BE2C (cell line): ENCODE measurements at places on chromosomes 1 and 21.

DNA sequence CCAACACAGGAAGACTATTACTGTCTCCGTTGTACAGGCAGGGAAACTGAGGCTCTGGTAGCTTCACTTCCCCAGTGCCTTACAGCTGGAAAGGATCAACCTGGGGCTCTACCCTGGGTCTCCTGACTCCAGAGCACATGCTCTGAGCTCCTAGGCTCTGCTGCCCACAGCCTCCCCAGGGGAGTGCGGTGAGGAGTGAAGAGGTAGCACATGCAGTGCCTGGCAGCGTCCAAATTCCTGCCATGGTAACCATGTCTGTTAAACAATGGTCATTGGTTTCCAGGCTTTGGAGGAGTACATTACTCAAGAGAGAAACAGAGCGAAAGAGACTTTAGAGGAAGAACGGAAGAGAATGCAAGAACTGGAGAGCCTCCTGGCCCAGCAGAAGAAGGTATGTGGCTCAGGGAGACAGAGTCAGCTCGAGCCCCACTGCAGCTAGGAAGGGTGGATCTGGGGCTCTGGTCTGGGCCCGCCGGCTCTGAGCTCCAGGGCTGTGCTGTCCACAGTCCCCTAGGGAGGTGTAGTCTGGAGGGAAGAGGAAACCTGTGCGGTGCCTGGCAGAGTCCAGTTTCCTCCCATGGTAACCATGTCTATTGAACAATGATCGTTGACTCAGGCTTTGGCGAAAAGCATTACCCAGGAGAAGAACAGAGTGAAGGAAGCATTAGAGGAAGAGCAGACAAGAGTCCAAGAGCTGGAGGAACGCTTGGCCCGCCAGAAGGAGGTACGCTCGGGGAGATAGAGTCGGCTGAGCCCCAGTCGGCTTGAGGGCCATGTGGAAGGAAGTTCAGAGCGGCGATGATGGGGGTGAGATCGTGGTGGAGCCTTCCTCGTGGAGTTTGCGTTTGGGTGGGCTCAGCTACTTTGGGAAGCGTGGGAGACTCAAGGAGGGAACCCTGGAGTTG lies 64.6 kb upstream of the EFHD2 start:
- DNase-seq: no peak

DNA sequence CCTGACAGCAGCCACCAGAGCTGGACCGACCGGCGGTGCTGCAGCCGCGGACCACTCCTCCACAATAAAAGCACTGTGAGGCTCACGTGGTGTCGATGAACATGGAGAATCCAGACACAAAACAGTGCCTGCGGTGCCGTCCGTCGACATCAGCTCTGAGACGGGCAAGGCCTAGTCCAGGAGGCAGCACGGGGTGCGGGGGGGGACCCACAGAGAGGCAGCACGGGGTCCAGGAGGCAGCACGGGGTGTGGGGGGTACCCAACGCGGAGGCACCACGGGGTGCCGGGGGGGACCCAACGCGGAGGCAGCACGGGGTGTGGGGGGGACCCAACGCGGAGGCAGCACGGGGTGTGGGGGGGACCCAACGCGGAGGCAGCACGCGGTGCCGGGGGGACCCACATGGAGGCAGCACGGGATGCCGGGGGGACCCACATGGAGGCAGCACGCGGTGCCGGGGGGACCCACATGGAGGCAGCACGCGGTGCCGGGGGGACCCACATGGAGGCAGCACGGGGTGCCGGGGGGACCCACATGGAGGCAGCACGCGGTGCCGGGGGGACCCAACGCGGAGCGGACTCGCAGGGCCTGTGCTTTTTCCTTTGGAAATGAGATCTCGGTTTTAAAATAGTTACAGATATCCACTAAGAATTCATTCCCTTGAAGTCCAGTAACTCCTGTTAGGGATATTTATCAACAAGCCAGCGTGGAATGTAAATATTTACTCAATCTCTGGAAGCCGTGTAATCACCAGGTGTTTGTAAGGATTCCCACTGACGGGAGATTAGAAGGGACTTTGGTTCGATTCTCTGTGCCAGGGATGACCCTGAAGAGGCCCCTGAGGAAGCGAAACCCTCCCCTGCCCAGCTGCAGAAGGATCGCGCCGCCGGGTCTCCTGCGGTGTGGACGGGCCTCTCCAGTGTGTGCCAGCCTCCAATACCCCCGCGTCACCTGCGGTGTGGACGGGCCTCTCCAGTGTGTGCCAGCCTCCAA lies 52.1 kb downstream of the COL6A1 start:
- DNase-seq: no peak

- no peak for DNase-seq
These were observed 32.2 kb upstream of the CD1D start for GRCh38 chr1:158148468-158148867.

GRCh38 chr1:184555665-184556641 lies 169.1 kb downstream of the C1orf21 start:
- peak; percentile 63 for DNase-seq

DNA sequence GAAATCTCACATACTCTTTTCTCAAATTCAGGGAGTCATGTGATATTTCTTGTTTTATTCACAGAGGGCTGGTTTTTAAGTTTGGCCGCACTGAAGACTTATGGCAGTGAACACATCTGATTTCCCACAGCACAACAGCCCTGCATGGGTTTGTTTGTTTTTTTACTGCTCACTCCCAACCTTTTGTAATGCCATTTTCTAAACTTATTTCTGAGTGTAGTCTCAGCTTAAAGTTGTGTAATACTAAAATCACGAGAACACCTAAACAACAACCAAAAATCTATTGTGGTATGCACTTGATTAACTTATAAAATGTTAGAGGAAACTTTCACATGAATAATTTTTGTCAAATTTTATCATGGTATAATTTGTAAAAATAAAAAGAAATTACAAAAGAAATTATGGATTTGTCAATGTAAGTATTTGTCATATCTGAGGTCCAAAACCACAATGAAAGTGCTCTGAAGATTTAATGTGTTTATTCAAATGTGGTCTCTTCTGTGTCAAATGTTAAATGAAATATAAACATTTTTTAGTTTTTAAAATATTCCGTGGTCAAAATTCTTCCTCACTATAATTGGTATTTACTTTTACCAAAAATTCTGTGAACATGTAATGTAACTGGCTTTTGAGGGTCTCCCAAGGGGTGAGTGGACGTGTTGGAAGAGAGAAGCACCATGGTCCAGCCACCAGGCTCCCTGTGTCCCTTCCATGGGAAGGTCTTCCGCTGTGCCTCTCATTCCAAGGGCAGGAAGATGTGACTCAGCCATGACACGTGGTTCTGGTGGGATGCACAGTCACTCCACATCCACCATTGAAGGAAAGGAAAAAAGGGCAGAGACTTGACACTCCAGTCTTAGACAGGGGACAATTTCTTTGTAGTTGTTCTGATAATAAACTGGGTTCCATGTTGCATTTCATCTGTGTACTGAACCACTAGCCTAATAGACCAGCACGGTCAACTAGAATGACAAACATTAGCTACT lies 22.8 kb downstream of the TMEM50A start:
- DNase-seq: no peak

- DNase-seq: no peak
These were observed 867 bp downstream of the SLC1A7 start for GRCh38 chr1:53141487-53142055.

DNA sequence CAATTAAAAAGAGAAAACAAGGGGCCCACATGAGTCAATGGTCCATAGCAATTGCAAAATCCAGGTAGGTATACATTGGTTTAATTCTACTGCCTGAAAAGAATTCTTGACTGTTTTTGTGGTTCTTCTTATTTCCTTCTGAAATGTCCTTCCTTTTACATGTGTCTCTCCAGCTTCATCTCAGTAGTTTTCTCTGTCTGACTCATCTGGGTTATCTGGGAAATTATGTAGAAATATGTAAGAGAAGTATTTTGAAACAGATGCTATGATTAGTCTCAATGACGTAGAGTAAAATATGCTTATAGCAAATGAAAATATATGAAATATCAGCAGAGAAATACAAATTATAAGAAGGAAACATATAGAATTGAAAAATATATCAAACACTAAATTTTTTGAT lies 953.2 kb downstream of the BRINP3 start:
- no peak for DNase-seq

GRCh38 chr1:212596798-212597197 lies 11.8 kb upstream of the ATF3 start:
- no peak for DNase-seq

GRCh38 chr1:110151175-110151669 lies 928 bp downstream of the SLC6A17 start:
- DNase-seq: no peak

- DNase-seq: no peak
These were observed 29.6 kb downstream of the CFAP74 start for GRCh38 chr1:1973716-1974642.

GRCh38 chr1:119895102-119895501 lies 1.2 kb downstream of the ADAM30 start:
- DNase-seq: no peak

- DNase-seq: no peak
These were observed 225.3 kb upstream of the B3GALT2 start for GRCh38 chr1:193411714-193412113.

- DNase-seq: no peak
These were observed 10.7 kb upstream of the CNR2 start for GRCh38 chr1:23923592-23924499.

DNA sequence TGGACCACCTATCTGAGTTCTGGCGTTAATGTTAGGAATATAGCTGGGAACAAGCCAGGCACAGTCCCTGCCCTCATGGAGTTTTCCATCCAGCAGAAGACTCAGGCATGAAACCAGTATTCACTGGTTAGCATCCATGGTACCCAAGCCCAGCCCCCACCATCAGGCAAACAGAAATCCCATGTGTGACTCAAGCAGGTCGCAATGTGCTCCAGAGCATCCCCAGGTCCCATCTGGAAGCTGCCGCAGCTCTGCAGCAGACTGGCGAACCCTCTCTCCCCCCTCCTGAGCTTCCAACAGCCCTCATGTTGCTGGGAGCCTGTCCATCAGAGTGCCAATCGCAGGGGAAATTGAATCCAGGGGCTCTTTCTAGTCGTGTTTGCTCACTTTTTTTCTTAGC lies 174.2 kb downstream of the RRAGC start:
- DNase-seq: no peak

DNA sequence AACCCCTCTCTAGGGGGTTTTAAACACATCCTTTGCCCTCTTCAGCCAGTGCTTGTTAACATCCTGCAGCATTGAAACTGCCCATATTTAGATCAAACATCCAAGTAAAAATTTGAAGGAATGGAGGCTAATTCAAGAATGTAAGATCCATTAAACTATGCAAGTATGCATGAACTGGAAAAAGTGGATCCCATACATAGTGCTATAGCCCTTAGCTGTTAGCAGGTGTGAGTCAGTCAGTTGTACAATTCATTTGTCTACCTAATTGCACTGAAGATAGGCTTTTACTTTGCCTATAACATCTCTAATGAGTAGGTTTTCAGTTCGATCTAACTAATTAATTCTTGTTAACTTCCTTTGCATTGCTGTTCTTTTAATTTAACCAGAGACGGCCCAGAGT lies 270.9 kb downstream of the LMO4 start:
- no peak for DNase-seq

DNA sequence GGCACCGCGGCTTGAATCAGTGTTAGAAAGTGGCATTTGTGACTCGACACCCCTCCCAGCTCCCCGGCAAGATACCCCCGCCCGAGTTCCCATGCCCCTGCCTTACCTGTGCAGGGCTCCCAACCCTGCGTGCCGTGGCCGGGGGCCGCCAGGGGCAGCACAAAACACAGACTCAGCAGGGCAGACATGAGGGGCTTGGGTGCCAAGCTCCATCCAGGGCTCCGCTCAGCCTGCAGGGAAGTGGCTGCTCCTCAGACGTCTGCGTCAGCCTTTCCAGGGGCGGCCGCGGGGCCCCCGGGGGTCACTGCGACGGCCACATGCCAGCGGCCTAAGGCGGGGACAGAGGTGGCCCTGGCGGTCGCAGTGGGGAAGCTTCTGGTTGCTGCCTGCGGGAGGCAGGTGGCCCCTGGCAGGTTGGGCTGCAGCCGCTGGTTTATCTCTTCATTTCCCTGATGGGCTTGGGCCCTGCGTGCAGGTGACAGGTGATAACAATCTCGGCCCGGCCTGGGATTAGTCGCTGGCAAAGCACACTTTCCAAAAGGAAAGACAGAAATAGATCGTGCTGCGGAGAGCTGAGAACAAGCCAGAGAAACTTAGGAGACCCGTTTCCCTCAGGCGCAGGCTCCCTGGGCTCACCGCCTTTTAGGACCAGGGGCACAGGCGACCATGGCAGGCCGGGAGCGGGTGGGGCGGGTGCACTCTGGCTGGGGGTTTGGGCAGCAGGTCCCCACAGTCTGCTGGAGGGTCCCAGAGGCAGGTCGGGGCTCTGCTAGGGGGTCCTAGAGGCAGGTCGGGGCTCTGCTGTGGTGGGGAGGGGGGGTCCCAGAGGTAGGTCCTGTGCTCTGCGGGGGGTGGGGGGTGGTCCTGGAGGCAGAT lies at the start of gene TSPEAR:
Gene TSPEAR, minus strand, starts transcription at position 246 of the 876 bp plus-strand sequence. Its CDS starts 58 bp downstream, at position 188.
- DNase-seq: no peak

- no peak for DNase-seq
These were observed 22.9 kb downstream of the CITED4 start for GRCh38 chr1:40838980-40839942.

GRCh38 chr1:205350691-205351141 lies 6.0 kb downstream of the KLHDC8A start:
- no peak for DNase-seq

DNA sequence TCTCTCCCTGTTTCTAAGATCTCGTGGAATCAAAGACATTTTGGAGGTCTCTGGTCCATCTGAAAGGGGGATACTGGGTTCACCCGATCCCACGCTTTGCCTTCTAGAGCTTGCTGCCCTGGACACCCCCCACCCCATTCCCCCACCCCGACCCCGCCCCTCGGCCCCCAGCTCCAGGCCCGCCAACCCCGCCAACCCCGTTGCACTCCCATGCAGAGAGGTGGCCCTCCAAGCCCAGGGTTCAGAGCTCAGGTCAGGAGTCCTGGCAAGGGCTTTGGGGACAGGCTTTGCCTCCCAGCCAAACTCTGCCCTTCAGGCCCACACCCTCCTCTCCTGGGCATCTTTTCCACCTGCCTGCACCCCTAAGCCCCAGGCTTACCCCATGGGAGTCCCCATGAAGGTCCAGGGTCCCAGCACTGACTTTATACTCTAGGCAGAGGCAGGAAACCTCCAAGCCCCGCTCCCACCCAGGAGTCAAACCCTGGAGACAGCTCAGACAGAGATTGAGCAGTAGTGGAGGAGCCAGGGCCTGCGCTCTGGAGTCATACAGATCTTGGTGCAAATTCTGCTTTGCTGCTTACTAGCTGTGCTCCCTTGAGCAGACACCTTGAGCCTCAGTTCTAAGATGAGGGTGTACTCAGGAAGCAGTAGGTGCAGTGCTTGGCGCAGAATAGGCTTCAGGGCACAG lies 155.9 kb downstream of the FOXD2 start:
- no peak for DNase-seq

DNA sequence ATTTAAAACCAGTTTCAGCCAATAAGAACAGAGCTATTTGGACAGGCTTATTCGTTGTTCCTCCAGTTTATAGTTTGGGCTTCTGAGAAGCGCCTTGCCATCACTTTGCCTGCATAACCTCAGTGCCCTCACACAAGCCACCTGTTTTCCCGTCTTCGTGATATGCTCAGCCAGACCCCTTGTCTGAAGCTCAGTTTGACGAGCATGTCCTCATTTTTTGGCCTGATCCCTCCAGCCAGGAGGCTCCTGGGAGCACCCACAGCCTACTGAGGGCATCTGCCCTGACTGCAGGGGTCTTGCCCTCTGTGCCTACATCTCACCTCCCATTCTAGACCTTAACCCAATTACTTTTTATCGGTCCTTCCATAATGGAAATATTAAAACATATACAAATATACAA lies 95.3 kb downstream of the ADARB1 start:
- DNase-seq: no peak
